IMR-90 (cell line): ENCODE measurements at places on chromosomes 11 and 22. TPM values are rescaled to one million over a fixed set of nuclear protein-coding genes. Genes with fewer than 3 reads are reported as not detected.

GRCh38 chr11:82996966-82997606 lies 74.6 kb downstream of the RAB30 start:
- H3K4me1 ChIP-seq: peaks cover under 1% of the 10 kb centered on the region
- H3K4me3 ChIP-seq: no peak overlapping the region
- H3K36me3 ChIP-seq: peaks cover 2% of the 10 kb centered on the region
- H3K27ac ChIP-seq: no peak overlapping the region
- DNase-seq: no peak

GRCh38 chr11:121418625-121419114 lies 33.4 kb upstream of the SORL1 start:
- DNase-seq: no peak
- H3K4me3 ChIP-seq: no peak overlapping the region
- H3K27ac ChIP-seq: no peak overlapping the region
- no peaks in the 10 kb centered on the region; the same call in 1 of the 2 replicates for H3K4me1 ChIP-seq
- no peaks in the 10 kb centered on the region for H3K36me3 ChIP-seq

GRCh38 chr11:45028911-45029682 lies 78.4 kb upstream of the TP53I11 start:
- no peaks in the 10 kb centered on the region for H3K4me1 ChIP-seq
- DNase-seq: no peak
- no peak overlapping the region for H3K27ac ChIP-seq

DNA sequence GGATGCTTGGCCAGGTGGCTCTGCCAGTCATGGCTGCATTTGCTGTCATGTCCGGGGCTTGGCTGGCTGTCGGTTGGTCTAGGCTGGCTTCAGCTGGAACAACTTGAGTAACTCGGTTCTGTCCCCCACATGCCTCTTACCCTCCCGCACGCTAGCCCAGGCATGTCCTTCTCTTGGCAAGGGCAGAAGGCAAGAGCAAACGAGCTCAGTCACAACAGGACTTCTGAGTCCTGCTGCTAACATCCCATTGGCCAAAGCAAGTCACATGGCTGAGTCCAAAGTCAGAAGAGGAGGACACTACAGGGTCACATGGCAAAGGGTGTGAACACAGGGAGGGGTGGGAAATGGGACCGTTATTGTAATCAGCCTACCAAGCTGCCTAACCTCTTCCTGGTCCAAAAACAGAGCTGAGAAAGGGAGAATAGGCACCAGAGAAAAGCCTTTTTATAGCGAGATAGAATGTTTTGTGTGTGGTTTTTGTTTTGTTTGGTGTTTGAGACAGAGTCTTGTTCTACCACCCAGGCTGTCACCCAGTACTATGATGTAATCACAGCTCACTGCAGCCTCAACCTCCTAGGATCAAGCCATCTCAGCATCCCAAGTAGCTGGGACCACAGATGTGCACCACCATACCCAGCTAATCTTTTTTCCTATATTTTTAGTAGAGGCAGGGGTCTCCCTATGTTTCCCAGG lies 81.9 kb downstream of the MN1 start:
- H3K36me3 ChIP-seq: no peaks in the 10 kb centered on the region
- H3K27ac ChIP-seq: no peak overlapping the region
- H3K4me1 ChIP-seq: peaks cover 8% of the 10 kb centered on the region
- H3K4me3 ChIP-seq: no peak overlapping the region

DNA sequence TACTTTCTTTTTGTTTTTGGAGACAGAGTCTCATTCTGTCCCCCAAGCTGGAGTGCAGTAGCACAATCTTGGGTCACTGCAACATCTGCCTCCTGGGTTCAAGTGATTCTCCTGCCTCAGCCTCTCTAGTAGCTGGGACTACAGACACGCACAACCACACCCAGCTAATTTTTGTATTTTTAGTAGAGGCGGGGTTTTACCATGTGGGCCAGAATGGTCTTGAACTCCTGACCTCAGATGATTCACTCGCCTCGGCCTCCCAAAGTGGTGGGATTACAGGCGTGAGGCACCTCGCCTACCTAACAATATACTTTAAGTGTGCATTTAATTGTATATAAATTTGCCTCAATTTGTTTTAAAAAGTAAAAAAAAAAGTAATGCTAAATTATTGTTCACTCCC lies 38.4 kb downstream of the GRK3 start:
- no peaks in the 10 kb centered on the region for H3K36me3 ChIP-seq
- no peaks in the 10 kb centered on the region for H3K27me3 ChIP-seq
- no peak for DNase-seq
- no peak overlapping the region for H3K4me3 ChIP-seq
- no peak overlapping the region for H3K27ac ChIP-seq

Gene OR51I1
- not detected in 2 replicates for total RNA-seq

GRCh38 chr11:61817471-61818202 lies 834 bp upstream of the FADS1 start:
- H3K27ac ChIP-seq: no peak overlapping the region; the same call in 1 of the 2 replicates
- no peak for DNase-seq
- H3K4me1 ChIP-seq: peaks cover 5% of the 10 kb centered on the region; the same call in 1 of the 2 replicates
- H3K4me3 ChIP-seq: peak overlapping the region; percentile 86
- H3K27me3 ChIP-seq: no peaks in the 10 kb centered on the region

DNA sequence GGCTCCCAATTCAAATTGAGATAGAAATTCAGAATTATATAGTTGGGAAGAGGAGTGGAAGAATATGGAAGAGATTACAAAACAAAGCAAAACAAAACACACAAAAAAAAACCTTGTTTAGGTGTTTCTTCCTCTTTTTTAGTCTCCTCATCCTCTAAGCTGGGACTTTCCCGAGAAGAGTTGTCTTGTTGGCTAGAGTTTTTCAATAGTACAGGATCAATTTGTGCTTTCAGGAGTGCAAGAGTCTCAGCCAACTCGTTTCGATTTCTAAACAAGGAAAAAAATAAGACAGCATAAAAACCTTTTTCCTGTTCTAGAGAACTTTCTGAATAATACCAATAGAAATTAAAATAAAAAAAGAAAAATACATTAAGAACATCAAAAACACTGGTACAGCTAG lies 87.8 kb upstream of the CLNS1A start:
- no peak overlapping the region for H3K4me3 ChIP-seq
- no peaks in the 10 kb centered on the region for H3K27me3 ChIP-seq
- no peak for DNase-seq
- H3K27ac ChIP-seq: no peak overlapping the region

DNA sequence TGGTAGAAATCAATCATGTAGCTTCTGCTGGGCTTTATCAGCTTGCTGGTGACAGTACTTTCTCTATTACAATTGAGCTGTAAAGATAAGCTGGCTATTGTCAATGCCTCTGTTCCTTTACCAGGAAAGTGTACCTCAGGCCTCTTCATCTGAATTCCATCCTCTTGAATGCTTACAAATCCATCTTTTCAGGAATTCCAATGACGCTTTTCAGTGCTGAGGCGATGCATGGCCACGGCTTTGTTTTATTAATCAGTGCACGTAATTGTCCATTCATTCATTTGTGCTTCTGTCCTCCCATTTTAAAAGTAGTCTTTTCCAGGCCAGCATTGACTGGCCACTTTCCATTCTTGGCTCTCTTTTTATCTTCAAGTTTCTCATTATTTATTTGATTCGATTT lies 202.0 kb downstream of the PGR start:
- no peak for DNase-seq
- H3K4me3 ChIP-seq: no peak overlapping the region
- no peak overlapping the region for H3K27ac ChIP-seq

Gene HOATZ
- total RNA-seq: not detected in 2 replicates

DNA sequence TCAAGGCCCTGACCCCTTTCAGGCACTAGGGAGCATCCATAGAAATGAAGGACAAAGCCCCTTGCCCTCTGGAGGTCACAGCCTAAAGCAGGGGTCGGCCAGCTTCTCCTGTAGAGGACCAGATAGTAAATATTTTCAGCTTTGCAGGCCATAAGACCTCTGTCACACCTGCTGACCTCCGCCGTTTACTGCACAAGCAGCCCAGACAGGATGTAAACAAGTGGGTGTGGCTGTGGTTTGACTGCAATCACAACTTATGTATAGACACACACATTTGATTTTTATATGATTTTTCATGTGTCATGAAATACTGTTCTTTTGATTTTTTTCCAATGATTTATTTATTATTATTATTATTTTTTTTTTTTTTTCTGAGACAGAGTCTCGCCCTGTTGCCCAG lies 34.3 kb downstream of the KIAA1671 start:
- no peaks in the 10 kb centered on the region for H3K36me3 ChIP-seq
- peaks cover 3% of the 10 kb centered on the region; the same call in 1 of the 2 replicates for H3K27me3 ChIP-seq

DNA sequence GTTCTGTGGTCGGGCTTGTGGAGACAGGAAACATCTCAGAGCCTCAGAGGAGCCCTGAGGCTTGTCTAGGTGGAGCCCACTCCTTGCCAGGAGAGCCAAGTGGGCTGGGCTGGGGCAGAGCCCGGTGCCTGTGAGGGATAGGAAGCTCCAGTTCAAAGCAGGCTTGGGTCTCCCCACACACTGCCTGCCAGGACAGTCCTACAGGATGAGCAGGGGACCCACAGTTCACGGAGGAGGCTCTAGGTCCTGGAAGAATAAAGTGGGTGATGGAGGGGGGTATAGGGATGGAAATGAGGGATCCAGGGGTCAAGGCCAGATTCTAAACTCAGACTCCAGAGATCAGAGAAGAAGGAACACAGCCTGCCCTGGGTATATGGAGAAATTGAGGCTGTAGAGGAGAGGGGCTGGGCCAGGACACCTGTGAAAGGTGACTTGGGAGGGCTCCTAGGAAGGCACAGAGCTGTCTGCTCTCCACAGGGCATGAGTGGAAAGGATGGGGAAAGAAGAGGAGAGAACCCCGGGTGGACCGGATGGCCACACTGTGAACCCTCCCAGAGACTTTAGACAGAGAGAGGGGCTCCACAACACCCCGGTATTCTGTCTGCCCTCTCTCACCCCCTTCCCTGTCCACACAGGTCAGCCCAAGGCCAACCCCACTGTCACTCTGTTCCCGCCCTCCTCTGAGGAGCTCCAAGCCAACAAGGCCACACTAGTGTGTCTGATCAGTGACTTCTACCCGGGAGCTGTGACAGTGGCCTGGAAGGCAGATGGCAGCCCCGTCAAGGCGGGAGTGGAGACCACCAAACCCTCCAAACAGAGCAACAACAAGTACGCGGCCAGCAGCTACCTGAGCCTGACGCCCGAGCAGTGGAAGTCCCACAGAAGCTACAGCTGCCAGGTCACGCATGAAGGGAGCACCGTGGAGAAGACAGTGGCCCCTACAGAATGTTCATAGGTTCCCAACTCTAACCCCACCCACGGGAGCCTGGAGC lies 7.4 kb downstream of the IGLL5 start:
- H3K4me3 ChIP-seq: no peak overlapping the region
- peaks cover 11% of the 10 kb centered on the region for H3K27me3 ChIP-seq
- no peak overlapping the region for H3K27ac ChIP-seq
- H3K36me3 ChIP-seq: no peaks in the 10 kb centered on the region

GRCh38 chr11:36002196-36002595 lies 58.3 kb downstream of the LDLRAD3 start:
- H3K4me3 ChIP-seq: no peak overlapping the region
- H3K4me1 ChIP-seq: peaks cover 3% of the 10 kb centered on the region
- DNase-seq: no peak
- no peak overlapping the region for H3K27ac ChIP-seq
- no peaks in the 10 kb centered on the region for H3K27me3 ChIP-seq

- H3K4me3 ChIP-seq: no peak overlapping the region
- no peak for DNase-seq
Observed at GRCh38 chr11:132373405-132374143, 1003.2 kb downstream of the NTM start.

DNA sequence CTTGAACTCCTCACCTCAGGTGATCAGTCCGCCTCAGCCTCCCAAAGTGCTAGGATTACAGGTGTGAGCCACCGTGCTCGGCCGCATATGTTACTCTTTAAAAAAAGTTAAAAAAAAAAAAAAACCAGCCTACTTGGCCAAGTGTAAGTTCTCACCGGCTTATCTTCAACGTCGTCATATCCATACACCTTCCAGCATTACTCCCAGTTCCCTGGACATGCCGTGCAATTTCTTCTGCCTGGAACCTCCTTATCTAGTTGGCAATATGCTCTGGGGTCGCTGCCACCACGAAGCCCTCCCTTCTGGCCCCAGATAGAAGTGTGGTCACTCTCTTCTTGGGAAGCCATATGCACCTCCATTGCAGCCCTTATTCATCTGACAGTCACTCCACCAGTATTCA lies 36.3 kb upstream of the CBX7 start:
- no peak overlapping the region for H3K27ac ChIP-seq
- no peak overlapping the region for H3K4me3 ChIP-seq
- H3K27me3 ChIP-seq: no peaks in the 10 kb centered on the region
- no peaks in the 10 kb centered on the region for H3K36me3 ChIP-seq

- DNase-seq: peak; percentile 55
- peak overlapping the region; percentile 54 for H3K4me3 ChIP-seq
- H3K36me3 ChIP-seq: peaks cover 5% of the 10 kb centered on the region
- H3K27ac ChIP-seq: no peak overlapping the region; the same call in 1 of the 2 replicates
Observed at GRCh38 chr22:21641417-21641788, 699 bp upstream of the SDF2L1 start.

GRCh38 chr22:44191036-44191454 lies 10.3 kb downstream of the PARVG start:
- peaks cover 34% of the 10 kb centered on the region for H3K27me3 ChIP-seq
- no peak for DNase-seq
- H3K4me1 ChIP-seq: peaks cover 2% of the 10 kb centered on the region; the same call in 1 of the 2 replicates
- no peaks in the 10 kb centered on the region for H3K36me3 ChIP-seq

Gene BRSK2
- under 0.01 and 0.18 TPM in 2 replicates for total RNA-seq

DNA sequence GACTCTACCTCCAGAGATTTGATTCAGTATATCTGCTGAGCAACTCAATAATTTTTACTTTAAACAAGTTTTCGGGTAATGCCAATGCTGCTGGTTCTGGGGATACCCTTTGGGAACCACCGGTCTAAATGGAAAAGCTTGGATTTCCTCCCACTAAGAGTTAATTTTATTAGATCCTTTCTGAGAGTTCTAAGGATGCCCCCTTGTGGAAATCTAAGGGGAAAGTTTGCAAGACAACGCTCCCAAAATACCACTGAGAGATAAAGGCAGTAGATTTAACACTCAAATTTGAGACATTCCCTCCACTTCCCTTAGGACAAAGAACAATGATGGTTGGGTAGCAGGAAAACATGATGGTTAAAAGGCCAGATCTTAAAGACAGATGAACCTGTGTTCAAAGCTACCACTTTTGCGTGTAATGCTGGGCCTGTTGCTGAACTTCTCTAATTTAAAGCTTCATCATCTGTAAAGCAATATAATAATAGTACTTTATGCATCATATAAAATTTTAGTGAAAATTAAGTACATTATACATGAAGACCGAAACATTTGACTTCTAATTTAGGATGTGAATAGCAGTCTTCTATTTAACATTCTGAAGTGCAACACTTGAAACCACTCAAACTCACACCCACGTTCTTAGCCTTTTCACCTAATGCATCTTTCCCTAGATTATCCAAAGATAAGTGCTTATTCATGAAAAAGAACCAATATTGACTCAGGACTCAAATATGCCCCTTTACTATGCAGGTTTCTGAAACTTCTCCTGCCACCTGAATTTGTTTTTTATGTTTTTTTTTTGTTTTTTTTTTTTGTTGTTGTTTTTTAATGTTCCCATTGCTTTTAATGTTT lies 110.1 kb upstream of the LUZP2 start:
- H3K27me3 ChIP-seq: no peaks in the 10 kb centered on the region
- peak; percentile 68 for DNase-seq
- H3K36me3 ChIP-seq: no peaks in the 10 kb centered on the region
- H3K4me3 ChIP-seq: no peak overlapping the region

- DNase-seq: no peak
- no peak overlapping the region for H3K27ac ChIP-seq
- peaks cover 18% of the 10 kb centered on the region for H3K4me1 ChIP-seq
- peaks cover 1% of the 10 kb centered on the region; the same call in 1 of the 2 replicates for H3K36me3 ChIP-seq
- no peaks in the 10 kb centered on the region for H3K27me3 ChIP-seq
- H3K4me3 ChIP-seq: no peak overlapping the region
Observed at GRCh38 chr11:36095716-36096115, 151.9 kb downstream of the LDLRAD3 start.
